ENCODE measurements at places on chromosomes 7 and 10. TPM values are rescaled to one million over a fixed set of nuclear protein-coding genes. Genes with fewer than 3 reads are reported as not detected.

DNA sequence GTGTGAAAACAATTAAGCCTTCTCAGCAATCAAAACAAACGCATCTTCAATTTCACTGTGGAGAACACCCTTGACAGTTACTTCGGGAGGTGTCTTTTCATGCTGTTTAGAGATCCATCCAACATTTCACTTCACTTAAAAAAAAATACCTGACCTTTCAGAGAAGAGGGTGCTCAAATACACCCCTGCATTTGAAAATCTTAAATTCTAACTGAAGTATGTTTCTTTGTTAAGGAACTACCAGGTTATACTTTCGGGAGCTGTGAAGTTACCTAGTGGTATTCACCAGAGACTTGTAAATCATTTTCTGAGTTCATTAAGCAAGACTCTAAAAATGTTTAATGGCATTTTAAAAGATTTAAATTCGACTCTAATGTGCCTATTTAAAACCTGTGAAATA, 38.8 kb downstream of the CNPY1 start:
- ATAC-seq = no peak

- no peak for ATAC-seq
Observed at GRCh38 chr7:46244757-46245156, 323.7 kb upstream of the IGFBP3 start.

DNA sequence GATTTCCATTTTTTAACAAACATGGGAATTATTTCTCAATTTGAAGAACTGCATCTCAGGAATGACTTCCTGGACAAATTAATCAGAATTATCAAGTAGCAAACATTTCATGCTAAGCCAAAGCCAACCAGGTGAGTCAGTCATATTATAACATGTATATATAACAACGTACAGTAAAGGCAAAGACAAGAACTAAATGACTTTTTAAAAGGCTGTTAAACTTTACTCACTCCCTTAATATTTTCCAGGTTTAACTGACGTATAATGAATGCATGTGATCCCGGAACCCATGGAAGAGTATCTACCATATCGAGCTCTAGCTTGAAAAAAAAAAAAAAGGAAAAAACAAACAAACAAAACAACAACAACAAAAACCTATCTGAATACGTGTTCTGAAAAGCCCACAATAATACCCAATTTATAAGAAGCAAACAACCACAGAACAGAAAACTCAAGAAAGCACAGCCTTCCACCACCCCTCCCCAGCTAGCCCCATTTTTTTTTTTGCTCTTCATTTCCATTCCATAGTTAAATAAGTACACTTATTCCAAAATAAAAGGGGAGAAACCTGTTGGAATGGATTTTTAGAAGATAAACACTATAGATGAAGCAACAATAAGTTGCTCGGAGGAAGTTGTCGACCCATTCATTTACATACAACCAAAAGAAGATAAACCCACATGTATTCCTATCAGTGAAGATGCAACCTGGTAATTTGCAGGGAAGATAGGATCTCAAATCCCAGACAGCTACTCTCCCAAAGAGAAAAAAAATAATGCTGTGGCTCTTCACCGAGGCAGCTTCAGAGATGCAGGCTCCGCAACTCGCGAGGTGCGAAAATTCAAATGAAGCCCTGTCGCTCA, 537 bp downstream of the NAPEPLD start:
- ATAC-seq = no peak

Gene SPDYE1
- total RNA-seq = not detected

Gene TAC1
- not detected for total RNA-seq
